ENCODE measurements at places on chromosomes 4 and X.

GRCh38 chr4:176791591-176792325 is 964 bp downstream of the VEGFC start:
- no peak for DNase-seq

GRCh38 chr4:41933997-41934503 is 1.2 kb upstream of the TMEM33 start:
- DNase-seq = no peak

GRCh38 chr4:101177154-101177553 is 170.2 kb downstream of the PPP3CA start:
- DNase-seq = no peak

DNA sequence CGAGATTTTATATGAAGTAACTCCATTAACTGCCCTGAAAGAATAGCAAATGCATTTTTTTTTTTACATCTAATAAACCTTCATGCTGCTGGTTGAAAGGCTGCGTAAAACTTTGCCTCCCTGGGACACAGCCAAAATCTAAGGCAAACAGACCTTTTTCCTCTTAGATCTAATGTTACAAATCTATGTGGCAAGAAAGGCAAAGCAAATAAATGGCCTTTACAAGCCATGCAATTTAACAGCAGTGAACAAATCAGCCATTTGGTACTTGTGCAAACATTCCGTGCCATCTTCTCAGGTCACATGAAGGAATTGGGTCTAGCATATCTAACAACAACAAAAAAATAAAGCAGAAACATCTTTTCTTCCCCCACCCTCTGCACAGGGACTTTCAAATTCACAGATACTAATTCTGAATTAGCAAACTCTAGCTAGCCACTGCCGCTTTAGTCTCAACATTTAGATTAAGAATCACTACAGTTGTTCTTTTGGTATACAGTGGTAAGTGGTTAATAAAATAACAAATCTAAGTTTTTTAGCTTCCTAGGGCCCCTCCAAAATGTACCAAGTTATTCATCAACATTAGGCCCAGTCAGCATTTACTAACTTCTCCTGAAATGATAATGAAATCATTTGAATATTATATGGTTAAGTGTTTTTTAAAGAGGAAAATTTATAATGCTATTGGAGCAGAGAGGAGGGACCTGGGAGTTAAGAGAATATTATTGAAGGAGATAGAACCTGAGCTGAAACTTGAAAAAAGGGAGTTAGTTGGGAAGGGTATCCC is 593.8 kb downstream of the SMARCA1 start:
- DNase-seq = no peak

DNA sequence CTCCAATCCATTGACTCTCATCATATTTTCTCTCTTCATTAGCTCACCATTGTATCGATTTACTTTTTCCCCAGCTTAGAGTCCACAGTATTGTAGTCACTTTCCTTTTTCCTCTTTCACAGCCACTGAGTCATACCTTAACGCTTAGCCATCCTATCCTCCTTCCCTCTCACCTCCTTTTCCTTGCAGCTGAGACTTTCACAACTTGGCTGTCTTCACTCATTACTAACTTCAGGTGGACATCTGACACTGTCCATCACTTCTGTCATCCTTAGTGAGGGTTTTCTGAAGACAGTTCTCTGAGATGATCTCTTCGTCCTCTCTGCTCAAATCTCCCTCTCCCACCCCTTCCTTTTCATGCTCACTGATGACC is 70.5 kb upstream of the ESX1 start:
- DNase-seq = no peak

DNA sequence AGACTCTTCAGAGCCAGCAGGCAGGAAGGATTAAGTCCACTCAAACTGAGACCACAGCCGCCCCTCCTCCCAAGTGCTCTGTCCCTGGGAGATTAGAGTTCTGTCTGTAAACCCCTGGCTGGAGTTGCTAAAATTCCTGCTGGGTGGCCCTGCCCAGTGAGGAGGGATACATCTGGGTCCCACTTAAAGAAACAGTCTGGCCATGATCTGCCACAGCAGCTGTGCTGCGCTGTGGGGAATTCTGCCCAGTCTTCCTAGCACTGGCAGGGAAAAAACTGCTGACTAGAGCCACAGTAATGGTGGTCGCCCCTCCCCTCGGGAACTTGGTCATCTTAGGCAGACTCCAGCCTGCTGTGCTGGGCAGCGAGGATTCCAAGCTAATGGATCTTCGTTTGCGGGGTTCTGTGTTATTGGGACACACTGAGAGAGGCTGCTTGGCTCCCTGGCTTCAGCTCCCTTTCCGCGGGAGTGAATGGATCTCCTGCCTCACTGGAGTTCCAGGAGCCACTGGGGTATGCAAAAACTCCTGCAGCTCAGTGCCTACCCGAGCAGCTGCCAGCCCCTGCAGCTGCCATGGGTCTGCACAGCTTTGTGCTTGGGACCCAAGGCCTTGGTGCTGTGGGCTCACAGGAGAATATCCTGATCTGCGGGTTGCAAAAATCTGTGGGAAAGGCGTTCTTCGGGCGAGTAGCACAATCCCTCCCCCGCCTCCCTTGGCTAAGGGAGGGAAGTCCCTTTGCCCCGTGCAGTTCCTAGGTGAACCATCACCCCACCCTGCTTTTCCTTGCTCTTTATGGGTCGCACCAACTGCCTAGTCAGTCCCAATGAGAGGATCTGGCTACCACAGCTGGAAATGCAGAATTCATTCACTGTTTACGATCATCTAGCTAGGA is 15.7 kb downstream of the ZXDB start:
- no peak for DNase-seq

DNA sequence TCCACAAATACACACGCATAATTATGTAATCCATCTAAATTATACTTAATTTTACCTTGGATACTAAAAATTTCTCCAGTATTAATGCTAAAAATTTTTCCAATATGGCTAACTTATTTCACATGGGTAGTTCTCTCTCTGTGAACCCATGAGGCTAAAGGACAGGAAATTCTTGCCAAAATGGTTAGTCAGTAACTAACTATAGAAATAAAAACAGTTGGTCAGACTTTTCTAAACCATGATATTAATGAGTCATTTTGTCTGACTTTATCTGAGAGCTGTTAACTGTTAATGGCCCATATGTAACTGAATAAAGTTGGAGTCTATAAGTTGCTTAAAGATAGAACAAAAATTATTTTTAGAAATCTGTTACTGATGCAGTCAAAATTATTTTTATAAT is 549.4 kb downstream of the TLL1 start:
- DNase-seq = no peak

GRCh38 chr4:147339100-147339499 is 141.8 kb upstream of the EDNRA start:
- no peak for DNase-seq

DNA sequence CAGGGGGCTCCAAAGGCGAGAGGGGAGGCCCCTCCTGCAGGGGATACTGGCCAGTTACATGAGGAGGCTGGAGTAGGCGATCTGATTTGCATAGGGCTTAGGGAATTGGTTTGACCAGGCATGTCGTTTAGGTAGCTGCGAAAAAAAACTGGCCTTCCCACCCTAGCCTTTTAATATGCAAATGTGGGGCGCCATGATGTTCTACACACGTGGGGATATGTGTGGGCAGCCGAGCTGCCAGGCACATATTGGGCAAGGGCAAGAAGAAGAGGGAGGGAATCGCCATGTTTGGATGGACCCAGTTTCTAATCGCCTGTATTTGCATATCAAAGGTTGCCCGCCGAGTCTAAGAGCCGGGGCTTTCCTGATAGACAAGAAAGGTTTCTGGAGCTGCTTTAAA is 121.3 kb downstream of the PRKX start:
- DNase-seq = no peak

DNA sequence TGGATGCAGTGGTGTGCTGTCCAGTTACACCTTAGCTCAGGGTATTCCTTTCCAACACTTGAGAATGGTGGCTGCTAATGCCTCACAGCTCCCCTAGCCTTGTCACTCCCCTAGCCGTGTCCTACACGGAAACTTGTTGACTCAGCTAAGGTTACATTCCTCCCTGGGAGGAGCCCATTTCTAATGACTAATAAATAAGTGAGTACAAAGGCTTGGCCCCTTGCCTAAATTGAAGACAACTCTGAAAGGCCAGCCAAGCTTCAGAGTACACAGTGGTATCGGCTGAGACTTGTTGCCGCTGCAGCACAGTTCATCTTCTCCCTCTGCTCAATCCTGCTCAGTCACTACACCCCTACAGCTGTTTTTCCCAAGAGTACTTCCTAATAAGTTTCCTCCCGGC is 21.2 kb upstream of the SLC25A31 start:
- DNase-seq = no peak

GRCh38 chrX:15676886-15677285 is 12.3 kb upstream of the CLTRN start:
- no peak for DNase-seq

GRCh38 chr4:183195534-183195933 is 96.5 kb downstream of the WWC2 start:
- no peak for DNase-seq

GRCh38 chr4:63583007-63583406 is 826.2 kb downstream of the TECRL start:
- DNase-seq = no peak

GRCh38 chrX:106898462-106898861 is 4.7 kb downstream of the RIPPLY1 start:
- no peak for DNase-seq

- no peak for DNase-seq
These were observed 62.1 kb downstream of the CLCN3 start for GRCh38 chr4:169682372-169683047.

DNA sequence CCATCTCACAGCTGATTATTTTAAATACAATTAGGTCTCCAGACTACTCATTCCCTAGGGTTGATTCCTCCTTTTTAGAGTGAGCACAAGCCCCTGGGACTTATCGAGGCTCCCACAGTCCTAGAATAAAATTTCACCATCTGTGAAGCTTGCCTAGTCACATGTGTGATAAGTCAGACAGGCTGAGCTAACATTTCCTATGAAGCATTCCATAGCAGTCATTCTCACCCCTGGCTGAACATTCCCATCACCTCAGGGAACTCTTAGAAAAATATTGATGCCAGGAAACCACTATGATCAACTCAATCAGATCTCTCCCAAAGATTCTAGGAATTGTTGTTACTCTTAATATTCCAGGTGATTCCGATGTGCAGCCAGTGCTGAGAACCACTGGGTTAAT is 37.7 kb downstream of the ARHGEF9 start:
- no peak for DNase-seq

GRCh38 chr4:87304745-87305432 is 17.8 kb downstream of the HSD17B13 start:
- DNase-seq = no peak

GRCh38 chr4:168877511-168878491 is 132.3 kb downstream of the CBR4 start:
- DNase-seq = peak; percentile 14

DNA sequence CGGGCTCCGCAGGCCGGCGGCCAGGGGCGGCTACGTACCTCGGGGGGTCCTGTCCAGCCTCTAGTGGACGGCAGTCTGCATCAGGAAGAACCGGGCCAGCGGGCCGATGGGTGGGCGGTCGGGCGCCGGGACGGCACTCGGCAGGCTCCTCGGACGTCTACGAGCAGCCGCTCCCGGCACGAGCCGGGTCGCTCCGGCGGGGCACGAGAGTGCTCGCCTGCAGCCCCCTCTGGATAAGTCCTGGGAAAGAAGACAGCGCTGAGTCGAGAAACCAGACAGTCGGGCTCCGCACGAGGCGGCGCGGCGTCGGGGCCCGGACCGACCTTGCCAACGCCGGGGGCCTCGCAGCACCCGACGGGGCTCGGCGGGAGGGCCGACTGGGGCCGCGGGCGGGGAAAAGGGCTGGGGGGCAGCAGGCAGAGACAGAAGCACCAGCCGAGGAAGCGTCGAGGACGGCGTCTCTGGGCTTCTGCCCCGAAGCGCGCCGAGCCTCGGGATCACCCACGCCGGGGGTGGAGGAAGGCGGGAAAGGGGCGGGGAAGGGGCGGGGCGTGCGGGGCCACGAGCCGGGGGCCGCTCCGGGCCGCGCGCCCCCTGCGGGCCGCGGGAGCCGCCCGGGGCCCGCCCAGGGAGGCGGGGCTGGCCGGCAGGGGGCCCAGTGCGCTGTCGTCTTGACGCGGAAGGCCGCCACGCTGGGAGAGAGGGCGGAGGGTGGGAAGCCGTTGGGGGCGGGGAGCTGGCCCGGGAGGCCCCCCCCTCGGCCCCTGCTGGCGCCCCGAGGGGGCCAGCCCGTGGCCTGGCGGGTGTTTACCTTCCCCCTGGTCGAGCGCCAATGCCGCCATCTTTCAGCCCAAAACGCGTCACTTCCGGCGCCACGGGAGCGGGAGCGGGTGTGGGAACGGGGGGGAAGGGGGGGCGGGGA is 1.9 kb downstream of the KLHL15 start:
- DNase-seq = peak; percentile 72

DNA sequence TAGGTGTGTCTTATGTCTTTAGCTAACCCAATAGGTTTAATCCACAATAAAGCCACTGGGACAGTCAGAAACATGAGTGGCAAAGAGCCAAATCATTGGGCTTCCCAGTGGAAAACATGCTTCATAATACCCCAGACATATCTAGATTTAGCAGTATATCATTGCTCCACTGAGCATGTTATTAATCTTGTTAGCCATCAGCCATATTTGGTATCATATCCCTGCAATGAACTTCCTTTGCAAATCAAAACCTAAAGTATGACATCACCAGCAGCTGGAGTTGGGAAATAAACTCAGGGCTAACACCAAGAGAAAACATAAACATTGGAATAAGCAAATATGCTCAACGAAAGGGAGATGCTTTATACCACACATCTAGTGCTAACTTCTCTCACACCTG is 280.8 kb upstream of the NOCT start:
- no peak for DNase-seq

DNA sequence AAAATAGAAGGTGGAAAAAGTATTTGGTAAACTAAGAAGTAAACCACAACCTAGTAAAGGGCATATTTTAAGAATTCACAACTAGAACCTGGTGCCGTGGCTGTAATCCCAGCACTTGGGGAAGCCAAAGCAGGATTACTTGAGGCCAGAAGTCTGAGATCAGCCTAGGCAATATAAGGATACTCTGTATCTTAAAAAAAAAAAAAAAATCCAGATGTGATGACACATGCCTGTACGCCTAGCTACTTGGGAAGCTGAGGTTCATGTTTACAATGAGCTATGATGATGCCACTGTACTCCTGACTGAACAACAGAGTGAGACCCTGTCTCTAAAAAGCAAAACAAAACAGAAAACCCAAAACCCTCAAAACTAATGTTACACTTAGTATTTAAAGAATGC is 294.9 kb upstream of the ZCCHC13 start:
- DNase-seq = no peak

DNA sequence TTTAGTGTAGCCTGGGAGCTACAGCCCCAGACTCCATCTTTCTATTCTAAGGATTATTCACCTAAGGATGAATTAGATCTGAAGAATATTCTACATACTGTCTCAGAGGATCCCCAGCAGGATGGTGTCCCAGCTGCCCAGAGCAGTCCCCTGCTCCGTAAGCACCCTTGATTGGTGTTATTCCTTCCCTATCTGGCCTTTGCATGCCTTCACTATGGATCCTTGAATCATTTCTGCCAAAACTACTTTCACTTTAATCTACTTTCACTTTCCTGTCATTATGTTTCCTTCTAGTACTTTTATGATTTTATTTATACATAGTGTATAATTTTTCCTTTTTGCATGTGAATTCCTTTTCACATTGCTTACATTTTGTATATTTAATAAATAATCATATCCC is 39.2 kb downstream of the ARHGAP24 start:
- no peak for DNase-seq

- DNase-seq = no peak
These were observed 228.2 kb downstream of the FRMPD4 start for GRCh38 chrX:12366440-12366839.
